ENCODE measurements at places on chromosomes 6 and 20.

DNA sequence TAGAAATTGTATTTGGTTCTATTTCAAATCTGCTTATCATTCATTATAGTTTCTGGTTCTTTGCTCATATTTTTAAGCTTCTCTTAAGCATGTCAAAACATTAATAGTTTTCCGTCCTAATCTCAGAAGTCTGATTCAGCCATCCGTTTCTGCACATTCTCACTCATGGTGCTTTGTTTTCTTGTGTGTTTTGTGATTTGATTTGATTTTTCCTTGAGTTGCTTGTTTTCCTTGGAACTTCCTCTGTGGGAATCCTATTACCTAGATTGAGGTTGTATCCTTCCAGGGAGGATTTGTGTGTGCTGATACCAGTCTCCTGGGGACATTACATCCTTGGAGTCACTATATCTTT, 7.9 kb downstream of the SNX9 start:
- no peak for DNase-seq

GRCh38 chr6:36350082-36350481, 13.4 kb upstream of the BNIP5 start:
- DNase-seq, result no peak

DNA sequence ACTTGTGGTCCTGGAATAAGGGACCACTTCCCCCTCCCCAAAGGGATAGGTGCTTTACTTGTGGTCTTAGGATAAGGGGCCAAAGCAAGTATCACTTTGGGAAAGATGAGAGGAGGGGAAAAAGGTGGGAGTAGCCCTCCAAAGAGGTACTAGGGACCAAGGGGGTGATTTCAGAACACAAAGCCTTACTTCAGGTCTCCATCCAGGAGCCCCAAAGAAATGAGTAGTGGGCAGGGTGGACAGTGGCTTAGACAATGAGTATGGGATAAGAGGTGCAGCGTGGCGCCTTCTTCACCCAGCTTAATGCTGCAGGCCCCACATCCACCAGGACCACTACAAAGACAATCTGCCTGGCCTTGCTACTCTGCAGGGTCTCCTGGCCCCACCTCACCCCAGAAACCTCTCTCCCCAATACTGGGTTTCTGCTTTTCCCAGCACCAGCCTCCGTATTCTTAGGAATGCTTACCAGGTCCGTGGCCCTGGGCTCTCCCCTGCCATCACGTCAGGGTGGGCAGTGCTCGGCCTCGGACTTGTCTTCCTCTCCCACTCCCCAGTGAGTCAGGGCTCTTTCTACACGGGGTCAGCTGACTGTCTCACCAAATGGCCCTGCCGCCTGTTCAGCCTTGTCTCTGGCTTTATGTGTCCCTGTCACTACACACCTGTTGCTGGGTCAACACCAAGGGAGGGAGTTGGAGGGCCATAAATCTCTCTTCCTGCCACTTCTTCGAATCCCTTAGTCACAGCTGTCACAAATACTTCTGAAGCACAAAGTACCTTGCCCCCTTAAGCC, 3.1 kb downstream of the NNAT start:
- DNase-seq, result no peak

DNA sequence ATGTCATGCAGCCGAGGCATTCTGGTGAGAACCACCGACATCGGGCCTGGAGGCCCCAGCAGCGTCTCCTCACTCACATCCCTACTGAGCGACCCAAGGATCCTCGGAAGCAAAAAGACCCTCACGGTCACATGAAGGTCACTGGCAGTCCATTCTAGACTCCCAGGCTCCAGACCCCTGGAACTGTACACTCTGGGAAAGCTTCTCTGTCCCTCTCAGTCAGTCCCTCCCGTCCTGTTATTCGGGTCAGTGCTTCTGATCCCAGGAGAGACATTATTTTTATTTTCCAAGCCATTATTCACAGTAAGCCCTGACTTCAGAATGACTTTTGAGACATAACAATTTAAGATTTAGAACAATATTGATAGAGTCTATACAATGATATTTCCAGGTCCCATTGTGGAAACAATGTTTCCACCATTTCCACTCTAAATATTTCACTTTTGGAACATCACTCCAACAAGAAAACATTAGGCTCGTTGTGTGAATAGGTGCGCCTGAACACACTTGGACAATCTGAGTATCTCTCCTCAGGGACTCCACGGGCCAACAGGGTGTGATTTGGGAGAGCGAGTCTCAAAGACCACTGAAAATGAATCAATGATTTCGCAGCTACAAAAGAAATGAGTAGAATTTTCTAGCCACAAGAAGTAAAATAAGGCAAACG, 199.7 kb downstream of the SOD2 start:
- DNase-seq, result no peak

- no peak for DNase-seq
Measured at GRCh38 chr20:21280522-21281016, 22.6 kb upstream of the XRN2 start.

GRCh38 chr6:116476002-116476678, 15.0 kb downstream of the CALHM6 start:
- DNase-seq, result no peak

DNA sequence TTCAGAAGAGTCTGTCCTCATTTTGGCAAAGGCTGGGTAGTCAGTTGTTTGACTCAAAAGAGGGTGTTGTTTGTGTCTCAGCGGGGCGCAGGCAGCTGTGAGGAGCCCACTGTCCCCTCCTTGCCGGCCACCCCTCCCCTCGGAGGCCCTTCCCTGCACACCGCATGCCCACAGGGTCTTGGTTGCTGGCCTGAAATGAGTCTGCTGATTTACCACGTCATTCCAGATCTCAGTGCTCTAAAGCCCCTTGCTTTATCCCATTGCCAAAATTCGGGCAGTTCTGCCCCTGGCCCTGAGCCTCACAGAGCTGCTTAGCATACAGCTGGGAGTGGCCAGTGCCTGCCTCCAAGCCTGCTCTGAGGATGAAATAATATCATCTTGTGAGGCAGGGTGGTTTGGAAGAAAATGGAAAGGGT, 220.7 kb downstream of the UST start:
- DNase-seq, result no peak

DNA sequence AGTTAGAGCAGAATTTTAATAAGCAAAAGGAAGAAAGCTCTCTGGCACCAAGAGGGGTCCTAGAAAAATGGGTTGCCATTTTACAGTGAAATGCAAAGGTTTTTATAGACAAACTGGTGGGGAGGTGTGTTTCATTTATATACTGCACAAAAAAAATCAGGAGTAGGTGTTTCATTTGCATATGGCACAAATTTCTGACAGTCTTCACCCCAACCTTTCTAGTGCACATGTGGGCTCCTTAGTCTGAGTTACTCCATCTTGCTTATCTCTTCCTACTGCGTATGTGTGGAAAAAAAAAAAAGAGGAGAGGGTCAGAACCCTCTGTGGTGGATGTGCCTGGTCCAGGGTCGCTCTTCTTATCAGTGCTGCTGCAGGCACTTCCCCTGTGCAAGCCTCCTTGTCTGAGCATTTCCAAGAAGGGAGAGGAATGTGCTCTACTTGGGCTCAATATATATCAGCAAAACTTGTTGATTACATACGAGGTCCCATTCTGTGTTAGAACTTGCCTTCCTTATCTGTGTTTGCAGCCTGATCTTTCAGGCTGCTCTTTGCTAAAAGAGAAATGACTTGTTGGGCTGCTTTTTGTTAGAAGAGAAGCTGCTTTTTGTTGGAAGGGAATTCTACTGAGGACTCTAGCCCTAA, 59.0 kb upstream of the MRAP2 start:
- no peak for DNase-seq

DNA sequence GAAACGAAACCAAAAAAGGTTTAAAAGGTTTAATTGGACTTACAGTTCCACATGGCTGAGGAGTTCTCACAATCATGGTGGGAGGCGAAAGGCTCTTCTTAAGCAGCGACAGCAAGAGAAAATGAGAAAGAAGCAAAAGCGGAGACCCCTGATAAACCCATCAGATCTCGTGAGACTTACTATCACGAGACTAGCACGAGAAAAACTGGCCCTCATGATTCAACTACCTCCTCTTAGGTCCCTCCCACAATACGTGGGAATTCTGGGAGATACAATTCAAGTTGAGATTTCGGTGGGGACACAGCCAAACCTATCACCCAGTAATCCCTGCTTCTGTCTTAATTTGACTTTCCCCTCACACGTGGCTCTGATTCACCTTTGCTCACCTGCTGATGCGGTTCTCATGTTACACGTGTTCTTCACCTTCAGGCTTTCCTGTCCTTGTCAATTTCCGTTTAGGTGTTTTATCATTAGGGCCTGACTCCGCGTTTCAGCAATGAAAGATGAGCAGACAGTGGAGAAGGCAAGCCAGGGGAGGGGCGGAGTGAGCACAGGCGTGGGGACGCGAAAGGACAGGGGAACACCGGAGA, 57.1 kb downstream of the AGPAT4 start:
- DNase-seq, result no peak

- peak; percentile 93 for DNase-seq
Measured at GRCh38 chr6:33317669-33318425, at the start of gene ZBTB22. Gene ZBTB22 (minus strand): TSS chr6:33317744. CDS start chr6:33316916, 828 bp downstream.

DNA sequence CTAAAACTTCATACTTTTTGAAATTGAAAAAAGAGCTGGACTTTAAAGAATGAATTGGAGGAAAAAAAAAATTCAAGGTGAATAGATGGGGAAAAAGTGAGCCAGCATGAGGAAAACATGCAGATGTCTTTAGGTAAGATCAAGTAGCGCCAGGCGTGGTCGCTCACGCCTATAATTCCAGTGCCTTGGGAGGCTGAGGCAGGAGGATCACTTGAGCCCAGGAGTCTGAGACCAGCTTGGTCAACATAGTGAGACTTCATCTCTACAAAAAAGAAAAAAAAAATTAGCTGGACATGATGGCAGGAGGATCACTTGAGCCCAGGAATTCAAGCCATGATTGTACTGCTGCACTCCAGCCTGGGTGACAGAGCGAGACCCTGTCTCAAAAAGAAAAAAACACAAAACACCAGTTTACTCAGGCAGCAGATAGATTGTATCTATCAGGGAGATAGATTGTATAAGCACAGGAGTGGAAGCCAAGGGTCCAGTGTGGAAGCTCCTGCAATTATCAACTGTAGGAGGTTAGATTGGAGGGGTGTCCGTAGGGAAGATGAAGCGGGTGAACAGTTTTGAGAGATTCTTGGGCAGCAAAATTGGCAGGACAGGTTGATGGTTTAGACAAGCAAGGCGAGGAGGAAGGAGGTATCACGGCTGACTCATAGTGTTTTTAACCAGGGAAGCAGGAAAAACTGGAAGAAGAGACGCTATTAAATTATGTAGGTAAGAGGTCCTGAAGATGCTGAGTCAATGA, 97.6 kb upstream of the ZNF217 start:
- no peak for DNase-seq

DNA sequence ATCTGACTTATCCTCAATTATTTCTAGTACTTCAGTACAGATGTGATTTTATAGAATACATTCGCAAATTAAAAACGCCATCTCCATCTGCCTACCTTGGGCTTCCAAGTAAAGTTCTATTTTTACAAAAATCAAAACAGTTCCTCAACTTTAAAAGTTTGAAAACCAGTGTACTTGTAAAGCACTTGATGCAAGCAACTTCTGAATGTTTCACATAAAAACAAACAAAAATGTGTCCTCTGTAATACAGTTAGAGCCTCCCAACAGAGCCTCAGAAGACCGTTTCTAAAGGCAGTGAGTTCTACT, 384 bp upstream of the MANEA start:
- no peak for DNase-seq

DNA sequence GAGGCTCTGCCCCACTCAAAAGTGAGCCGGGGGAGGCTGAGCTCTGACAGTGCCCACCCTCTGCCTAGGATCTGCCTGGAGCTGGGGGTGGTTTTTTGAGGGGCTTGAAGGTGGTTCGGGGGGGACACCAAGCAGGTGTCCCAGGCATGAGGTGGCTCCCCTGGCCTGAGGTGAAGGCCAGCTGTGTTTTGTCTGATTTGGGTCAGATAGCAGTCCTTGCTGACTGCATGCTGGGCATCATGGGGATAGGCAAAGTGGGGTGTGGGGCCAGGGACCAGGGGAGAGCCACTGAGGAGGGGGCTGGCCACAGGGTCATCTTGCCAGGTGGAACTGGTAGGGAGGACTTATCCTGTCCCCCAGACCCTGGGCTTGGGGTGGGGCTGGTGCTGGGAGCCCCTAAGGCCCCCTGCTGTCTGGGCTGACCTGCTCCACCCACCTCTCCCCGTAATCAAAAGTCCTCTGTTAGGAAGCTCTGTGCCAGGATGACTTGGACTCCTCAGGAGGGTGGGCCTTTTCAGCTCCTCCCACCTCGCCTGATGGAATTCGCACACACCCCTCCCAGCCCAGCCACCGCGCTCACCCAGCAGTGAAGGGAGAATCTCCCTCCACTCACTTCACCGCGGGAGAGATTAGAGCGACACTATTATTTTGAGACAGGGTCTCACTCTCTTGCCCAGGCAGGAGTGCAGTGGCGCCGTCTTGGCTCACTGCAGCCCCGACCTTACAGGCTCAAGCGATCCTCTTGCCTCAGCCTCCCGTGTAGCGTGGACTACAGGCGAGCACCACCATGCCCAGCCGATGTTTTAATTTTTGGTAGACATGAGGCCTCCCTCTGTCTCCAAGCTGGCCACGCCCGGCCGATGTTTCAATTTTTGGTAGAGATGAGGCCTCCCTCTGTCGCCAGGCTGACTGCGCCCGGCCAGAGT, 1.5 kb upstream of the COL9A3 start:
- DNase-seq, result no peak

- no peak for DNase-seq
Measured at GRCh38 chr6:130743175-130743574, 84.0 kb upstream of the SMLR1 start.

DNA sequence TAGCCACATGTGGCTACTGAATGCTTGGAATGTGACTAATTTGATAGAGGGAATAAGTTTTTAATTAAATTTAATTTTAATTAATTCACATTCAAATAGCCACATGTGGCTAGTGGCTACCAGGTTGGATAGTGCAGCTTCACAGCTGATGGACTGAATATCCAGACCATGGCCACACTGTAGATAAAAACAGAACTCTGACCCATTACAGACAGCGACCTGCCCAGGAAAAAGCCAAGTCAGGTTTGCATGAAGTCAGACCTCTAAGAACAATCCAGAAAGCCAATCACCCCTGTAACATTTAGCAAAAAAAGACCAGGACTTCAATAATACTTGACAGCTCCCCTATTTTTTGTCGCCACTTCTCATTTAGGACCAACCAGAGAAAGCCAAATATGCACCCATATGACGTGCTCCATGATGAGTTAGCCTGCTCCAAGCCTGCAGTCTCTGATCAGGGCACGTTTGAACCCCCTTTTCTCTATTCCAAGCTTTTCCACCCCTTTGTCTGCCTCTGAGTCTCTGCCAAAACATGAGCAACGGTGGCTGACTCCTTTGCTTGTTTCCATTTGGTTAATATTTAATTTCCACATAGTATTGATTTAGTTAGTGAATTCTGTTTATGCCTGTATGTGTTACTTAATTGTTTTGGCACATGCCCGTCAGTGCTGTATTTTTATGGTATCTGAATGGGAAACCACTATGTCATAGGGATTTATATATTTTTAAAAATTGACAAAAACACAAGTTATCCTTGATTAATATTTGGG, 636.3 kb downstream of the UTRN start:
- DNase-seq, result no peak

GRCh38 chr6:73728548-73729205, 32.7 kb downstream of the CD109 start:
- DNase-seq, result no peak
